Astrocyte (in vitro differentiated cells and primary cell): ENCODE measurements at places on chromosomes 12 and 14. TPM values are rescaled to one million over a fixed set of nuclear protein-coding genes. Genes with fewer than 3 reads are reported as not detected.

DNA sequence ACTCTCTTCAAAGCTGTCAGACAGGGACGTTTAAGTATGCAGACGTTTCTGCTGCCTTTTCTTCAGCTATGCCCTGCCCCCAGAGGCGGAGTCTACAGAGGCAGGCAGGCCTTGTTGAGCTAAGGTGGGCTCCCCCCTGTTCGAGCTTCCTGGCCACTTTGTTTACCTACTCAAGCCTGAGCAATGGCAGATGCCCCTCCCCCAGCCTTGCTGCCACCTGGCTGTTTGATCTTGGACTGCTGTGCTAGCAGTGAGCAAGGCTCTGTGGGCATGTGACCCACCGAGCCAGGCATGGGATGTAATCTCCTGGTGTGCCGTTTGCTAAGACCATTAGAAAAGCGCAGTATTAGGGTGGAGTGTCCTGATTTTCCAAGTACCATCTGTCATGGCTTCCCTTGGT lies 900.4 kb upstream of the MDGA2 start:
- H3K4me3 ChIP-seq: no peak overlapping the region
- no peaks in the 10 kb centered on the region for H3K4me1 ChIP-seq
- no peaks in the 10 kb centered on the region for H3K36me3 ChIP-seq
- no peaks in the 10 kb centered on the region for H3K27me3 ChIP-seq

GRCh38 chr14:67680121-67680602 lies 5.7 kb upstream of the VTI1B start:
- H3K36me3 ChIP-seq: peaks cover 37% of the 10 kb centered on the region
- peaks cover 4% of the 10 kb centered on the region for H3K4me1 ChIP-seq
- no peak overlapping the region for H3K4me3 ChIP-seq
- no peaks in the 10 kb centered on the region for H3K27me3 ChIP-seq
- peak; percentile 85 for DNase-seq
- H3K27ac ChIP-seq: peak overlapping the region; percentile 29

- peaks cover 21% of the 10 kb centered on the region for H3K4me1 ChIP-seq
- H3K36me3 ChIP-seq: no peaks in the 10 kb centered on the region
- no peaks in the 10 kb centered on the region for H3K27me3 ChIP-seq
- DNase-seq: no peak
- no peak overlapping the region for H3K27ac ChIP-seq
- H3K4me3 ChIP-seq: no peak overlapping the region
Measured at GRCh38 chr12:116595186-116595585, 36.0 kb downstream of the MAP1LC3B2 start.

- peaks cover 6% of the 10 kb centered on the region for H3K36me3 ChIP-seq
- DNase-seq: no peak
- no peak overlapping the region for H3K4me3 ChIP-seq
- no peaks in the 10 kb centered on the region for H3K27me3 ChIP-seq
- peaks cover 6% of the 10 kb centered on the region for H3K4me1 ChIP-seq
Measured at GRCh38 chr14:52060080-52060479, 8.8 kb downstream of the NID2 start.

- DNase-seq: peak; percentile 47
- peaks cover 17% of the 10 kb centered on the region for H3K36me3 ChIP-seq
- H3K4me3 ChIP-seq: peak overlapping the region; percentile 54
Measured at GRCh38 chr12:57521525-57522010, 1.1 kb upstream of the MBD6 start.

DNA sequence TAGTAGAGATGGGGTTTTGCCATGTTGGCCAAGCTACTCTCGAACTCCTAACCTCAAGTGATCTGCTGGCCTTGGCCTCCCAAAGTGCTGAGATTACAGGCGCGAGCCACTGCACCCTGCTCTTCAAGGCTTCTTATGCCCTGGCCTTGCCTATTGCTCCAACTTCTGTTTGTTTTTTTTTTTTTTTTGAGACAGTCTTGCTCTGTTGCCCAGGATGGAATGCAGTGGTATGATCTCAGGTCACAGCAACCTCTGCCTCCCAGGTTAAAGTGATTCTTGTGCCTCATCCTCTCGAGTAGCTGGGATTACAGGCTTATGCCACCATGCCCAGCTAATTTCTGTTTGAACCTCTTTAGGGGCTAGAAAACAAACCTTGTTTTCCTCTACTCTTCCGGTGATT lies 6.0 kb upstream of the ABCD4 start:
- no peak for DNase-seq
- H3K27me3 ChIP-seq: peaks cover 3% of the 10 kb centered on the region

DNA sequence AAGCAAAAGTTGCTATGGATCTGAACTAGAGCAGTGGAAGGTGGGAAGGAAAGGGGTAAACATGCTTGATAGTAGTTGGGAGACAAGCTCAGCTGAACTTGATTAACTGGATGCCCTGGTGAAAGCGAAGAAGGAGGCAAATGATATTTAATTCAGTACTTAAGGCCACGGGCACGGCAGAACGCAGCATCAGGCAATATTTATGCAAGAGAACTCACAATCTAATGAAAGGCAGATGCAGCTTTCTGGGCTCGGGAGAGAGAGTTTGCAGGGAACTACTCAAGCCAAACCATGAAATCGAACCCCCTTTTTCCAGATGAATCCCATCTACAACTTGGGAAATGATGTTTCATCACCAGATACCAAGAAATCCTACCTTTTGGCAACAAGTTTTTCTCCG lies 3.5 kb upstream of the CNIH1 start:
- no peak overlapping the region for H3K27ac ChIP-seq
- peaks cover 8% of the 10 kb centered on the region for H3K4me1 ChIP-seq
- no peak for DNase-seq
- no peaks in the 10 kb centered on the region for H3K27me3 ChIP-seq
- no peaks in the 10 kb centered on the region for H3K36me3 ChIP-seq

DNA sequence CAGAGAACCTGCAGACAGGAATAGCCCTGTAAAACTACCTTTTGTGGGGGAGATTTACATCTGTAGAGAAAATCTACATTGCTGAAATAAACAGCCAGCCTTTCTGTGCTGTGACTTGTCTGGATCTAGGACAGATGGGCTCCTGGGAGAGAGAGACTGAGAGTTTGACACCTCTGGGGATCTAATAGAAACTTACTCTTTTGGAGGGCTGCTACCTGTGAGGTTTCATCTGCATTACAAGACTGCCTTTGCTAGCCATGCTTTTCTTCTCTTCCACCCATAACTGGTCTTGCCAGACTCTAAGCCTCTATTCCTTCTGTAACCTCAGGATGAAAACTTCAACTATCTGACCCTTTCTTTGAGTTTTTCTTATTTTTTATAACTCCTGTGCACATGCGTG lies 452.6 kb downstream of the ZFP36L1 start:
- H3K27ac ChIP-seq: no peak overlapping the region
- DNase-seq: no peak
- no peaks in the 10 kb centered on the region for H3K27me3 ChIP-seq
- no peaks in the 10 kb centered on the region for H3K4me1 ChIP-seq
- H3K4me3 ChIP-seq: no peak overlapping the region
- no peaks in the 10 kb centered on the region for H3K36me3 ChIP-seq

GRCh38 chr14:65431951-65432350 lies 19.4 kb downstream of the FUT8 start:
- no peaks in the 10 kb centered on the region for H3K36me3 ChIP-seq
- peak; percentile 71 for DNase-seq
- H3K4me3 ChIP-seq: no peak overlapping the region
- peak overlapping the region; percentile 47 for H3K27ac ChIP-seq

DNA sequence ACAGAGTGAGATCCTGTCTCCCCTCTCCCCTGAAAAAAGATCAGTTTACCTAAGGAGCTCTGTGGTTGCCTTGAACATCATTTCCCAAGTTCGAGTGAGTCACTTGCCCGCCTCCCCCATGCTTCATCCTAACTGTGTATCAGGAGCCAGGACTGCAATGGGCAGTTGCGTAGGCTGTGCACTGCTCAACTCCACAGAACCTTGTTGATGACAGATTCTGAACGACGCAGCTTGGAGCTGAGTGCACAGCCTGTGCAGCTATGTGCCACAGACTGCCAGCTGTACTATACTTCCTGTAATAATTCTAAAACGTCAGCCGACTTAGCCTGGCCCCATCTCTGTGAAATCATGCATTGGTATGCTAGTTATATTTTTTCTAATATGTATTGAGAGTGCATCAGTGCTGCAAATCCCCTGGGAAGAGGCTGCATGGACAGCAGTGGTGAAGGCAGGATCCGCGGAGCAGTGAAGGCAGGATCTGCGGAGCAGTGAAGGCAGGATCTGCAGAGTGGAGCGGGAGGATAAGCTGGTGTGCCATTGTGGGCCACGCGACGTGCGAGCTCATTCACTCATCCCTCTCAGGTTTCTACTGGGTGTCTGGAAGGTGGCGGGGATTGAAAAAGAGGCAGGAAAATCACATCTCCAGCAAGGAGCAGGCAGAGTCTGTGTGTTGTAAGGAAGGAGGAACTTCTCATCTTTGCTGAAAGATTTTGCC lies 80.8 kb downstream of the GALNT9 start:
- peaks cover 5% of the 10 kb centered on the region for H3K27me3 ChIP-seq
- DNase-seq: peak; percentile 22
- no peak overlapping the region for H3K4me3 ChIP-seq
- no peaks in the 10 kb centered on the region for H3K36me3 ChIP-seq
- H3K4me1 ChIP-seq: no peaks in the 10 kb centered on the region

GRCh38 chr12:24821691-24822090 lies 127.2 kb downstream of the BCAT1 start:
- peaks cover 20% of the 10 kb centered on the region for H3K4me1 ChIP-seq
- H3K4me3 ChIP-seq: peak overlapping the region; percentile 19
- peak; percentile 84 for DNase-seq
- no peaks in the 10 kb centered on the region for H3K27me3 ChIP-seq
- H3K27ac ChIP-seq: peak overlapping the region; percentile 69

DNA sequence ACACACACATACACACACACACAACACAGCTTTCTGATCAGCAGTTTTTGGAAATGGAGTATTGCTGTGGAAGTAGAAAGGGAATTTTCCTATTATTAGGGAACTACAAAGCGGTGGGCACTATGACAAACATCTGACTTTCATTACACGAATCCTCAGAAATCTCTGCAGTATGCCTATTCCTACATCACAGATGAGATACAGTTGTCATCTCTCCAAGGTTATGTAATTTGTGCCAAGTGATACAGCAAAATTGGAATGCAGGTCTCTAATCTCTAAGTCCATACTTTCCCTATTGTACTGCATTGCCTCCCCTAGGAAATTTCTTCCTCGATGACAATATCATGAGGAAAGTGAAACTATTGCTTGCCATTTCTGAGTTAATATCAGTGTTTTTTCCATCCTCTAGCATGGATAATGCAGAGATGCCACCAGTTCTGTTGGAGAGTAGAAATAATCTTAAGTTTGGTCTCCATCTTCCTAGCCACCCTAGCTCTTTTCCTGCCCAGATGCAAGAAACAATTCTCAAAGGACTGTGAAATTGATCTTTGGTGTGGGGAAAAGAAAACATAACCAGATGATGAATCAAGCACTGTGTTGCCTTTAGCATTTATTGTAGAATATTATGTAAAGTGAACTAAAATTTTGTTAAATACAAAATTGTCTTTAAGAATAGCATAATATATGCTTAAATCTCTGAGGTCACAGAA lies 94.7 kb downstream of the ERGIC2 start:
- no peaks in the 10 kb centered on the region for H3K27me3 ChIP-seq
- H3K27ac ChIP-seq: peak overlapping the region; percentile 60
- H3K36me3 ChIP-seq: no peaks in the 10 kb centered on the region
- peaks cover 14% of the 10 kb centered on the region for H3K4me1 ChIP-seq

DNA sequence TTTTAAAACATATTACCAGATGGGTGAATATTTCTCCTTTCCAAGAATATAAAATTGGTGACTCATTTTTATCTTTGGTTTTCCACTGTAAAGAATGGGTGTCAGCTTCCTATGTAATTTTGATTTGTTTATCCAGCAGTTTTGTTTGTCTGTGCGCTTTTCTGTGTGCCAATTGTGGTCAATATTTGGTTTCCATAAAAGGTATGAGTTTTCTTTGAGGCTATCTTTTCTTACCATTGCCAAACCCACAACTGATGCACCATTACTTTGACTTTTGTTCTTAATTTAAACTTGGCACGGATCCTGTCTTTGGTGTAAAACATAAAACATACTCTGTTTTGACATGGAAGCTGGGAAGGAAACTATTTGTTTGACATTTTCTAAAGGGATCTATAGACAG lies 78.8 kb upstream of the NAV3 start:
- peak; percentile 70 for DNase-seq
- H3K27me3 ChIP-seq: no peaks in the 10 kb centered on the region
- peaks cover 6% of the 10 kb centered on the region for H3K4me1 ChIP-seq
- H3K27ac ChIP-seq: no peak overlapping the region
- H3K36me3 ChIP-seq: no peaks in the 10 kb centered on the region
- no peak overlapping the region for H3K4me3 ChIP-seq

DNA sequence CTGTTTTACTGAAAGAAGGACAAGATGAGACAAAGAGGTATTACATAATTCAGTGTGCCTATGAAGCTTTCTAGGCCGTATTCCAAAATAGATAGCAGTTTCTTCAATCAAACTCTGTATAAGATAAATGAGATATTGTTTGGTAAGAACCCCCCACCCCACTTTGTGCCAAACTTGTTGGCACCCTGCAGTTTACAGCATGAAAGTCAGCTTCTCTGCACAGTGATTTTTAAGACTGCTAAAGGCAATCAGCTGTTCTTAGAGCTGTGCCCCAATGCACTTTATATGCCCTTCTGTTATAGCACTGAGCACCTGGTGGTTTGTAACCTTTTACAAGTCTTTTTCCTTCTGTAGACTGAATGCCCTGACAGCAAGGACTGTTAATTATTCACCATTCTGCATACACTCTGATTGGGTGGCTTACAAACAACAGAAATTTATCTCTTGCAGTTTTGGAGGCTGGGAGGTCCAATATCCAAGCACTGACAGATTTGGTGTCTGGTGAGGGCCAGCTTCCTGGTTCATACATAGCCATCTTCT lies 76.7 kb downstream of the ANO4 start:
- no peak for DNase-seq
- no peaks in the 10 kb centered on the region for H3K27me3 ChIP-seq
- no peaks in the 10 kb centered on the region for H3K36me3 ChIP-seq
- no peak overlapping the region for H3K27ac ChIP-seq
- H3K4me1 ChIP-seq: peaks cover 19% of the 10 kb centered on the region
- no peak overlapping the region for H3K4me3 ChIP-seq

GRCh38 chr12:8911606-8912268 lies 2.6 kb upstream of the PHC1 start:
- no peak overlapping the region for H3K27ac ChIP-seq
- H3K4me3 ChIP-seq: no peak overlapping the region
- peaks cover 11% of the 10 kb centered on the region for H3K4me1 ChIP-seq
- H3K36me3 ChIP-seq: no peaks in the 10 kb centered on the region
- no peaks in the 10 kb centered on the region for H3K27me3 ChIP-seq

TPPP2 gene
- total RNA-seq: not detected in 2 replicates

GPRC5D gene
- not detected in 2 replicates for total RNA-seq

KCNA1 gene
- 0.27 and 0.60 TPM in 2 replicates for total RNA-seq

B4GALNT3 gene
- total RNA-seq: 3.6 and 4.6 TPM in 2 replicates

LAG3 gene
- 2.0 TPM in 2 replicates for total RNA-seq

LRRC43 gene
- 0.72 and 0.73 TPM in 2 replicates for total RNA-seq

SLCO1C1 gene
- total RNA-seq: not detected in 2 replicates

ANO6 gene
- 111 and 113 TPM in 2 replicates for total RNA-seq
